ENCODE measurements at places on chromosomes 1 and 21.

DNA sequence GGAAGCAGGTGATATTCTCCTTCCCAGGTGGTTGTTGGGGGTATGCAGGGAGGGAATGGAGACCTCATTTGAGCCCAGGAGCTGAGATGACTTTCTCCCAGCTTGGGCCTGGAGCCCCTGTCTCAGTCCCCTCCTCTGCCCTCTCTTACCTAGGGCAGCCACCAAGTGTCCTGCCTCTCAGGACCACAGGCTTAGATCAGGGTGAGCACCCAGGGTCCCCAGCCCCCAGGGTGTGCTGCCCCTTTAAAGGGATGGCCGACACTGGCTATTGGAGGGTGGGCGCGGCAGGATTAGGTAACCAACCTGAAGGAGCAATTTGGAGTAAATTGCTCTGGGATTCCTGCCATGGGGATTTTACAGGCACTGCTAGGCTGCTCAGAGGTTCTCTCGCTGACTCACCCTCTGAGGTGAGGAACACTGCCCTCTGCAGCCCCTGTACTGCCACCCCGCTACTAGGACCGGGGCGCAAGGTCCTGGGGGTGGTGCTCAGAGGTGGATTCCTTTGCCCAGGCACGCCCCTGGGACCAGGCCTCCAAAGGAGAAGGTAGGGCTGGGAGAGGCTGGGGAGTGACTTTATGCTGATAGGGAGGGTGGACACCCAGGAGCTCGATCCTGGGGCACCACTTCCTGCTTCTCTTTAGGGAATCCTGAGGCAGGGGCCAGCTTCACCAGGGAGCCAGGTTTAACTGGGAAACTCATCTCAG, 1.5 kb downstream of the RPS6KA1 start:
- DNase-seq = no peak

DNA sequence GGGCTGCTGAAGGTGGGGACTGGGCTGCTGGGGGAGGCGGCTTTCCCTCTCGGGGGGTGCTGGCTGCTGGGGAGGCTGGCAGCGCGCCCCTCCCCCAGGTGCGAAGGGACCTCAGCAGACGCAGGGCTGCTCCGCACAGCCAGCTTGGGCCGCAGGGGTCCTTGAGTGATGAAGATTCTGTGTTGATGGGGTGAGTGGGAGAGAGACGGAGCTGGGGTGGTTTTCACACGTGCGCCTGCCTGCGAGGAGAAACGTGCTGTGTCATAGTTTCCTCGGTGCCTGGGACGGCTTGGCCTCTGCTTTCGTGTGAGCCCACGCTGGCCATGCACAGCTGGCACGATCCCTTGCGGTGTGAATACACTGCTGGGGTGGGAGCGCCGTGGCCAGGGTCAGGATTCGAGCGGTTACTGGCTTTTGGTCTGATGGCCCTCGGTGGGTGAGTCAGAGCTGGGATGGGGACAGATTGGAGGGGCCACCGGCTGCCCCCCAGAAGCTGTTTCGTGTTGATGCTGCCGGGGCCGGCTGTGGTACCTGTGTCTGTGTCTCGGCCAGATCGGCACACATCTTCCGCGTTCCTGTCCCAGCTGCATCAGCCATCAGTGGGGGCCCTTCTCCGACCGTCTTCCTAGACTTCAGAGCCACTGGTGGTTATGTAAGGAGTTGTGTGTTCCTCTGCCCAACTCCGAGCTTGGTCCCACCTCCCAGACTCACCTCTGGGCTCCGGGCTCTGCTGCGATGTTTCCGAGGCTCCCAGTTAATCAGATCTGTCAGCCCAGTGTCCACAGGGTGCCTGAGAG, 24.9 kb downstream of the PRKCZ start:
- no peak for DNase-seq

DNA sequence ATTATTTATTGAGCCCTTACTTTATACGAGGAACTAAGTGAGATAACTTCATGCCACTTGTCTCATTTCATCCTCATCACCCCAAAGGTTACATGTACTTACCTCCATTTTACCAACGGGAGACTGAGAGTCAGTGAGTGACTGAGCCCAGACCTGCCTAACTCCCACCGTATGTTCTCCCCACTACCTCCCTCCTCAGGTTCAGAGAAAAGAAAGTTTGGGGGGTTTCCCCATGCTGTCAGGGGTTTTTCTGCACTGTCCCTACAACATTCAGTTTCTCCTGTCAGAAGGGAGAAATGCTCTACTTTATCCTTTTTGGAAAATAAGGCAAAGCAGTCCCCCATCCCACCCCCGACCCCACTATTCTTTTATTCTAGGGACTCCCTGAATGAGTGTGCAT, 32.9 kb downstream of the FAM78B start:
- no peak for DNase-seq

- DNase-seq = no peak
Observed at GRCh38 chr1:210523830-210524229, 195.1 kb downstream of the HHAT start.

- DNase-seq = no peak
Observed at GRCh38 chr1:173329726-173330125, 122.6 kb upstream of the TNFSF4 start.

DNA sequence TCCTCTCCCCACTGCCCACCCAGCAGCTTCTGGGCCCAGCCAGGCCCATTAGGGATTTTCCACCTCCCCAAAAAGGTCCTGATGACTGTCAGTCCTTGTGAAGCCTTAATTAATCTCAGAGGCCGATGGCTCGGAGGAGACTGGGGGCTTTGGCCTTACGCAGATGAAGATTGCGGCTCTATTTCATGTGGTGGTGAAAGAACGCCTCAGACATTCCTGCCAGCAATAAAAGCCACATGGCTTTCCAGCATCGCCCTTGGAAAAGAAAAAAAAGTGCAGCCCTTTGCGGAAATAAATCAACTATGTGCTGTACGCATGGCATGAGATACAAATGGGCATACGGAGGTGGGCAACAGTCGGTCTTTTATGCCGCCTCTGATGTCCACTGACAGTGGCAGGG, 6.6 kb upstream of the RUNX3 start:
- no peak for DNase-seq

GRCh38 chr1:8398677-8399076, 80.8 kb downstream of the SLC45A1 start:
- no peak for DNase-seq

GRCh38 chr1:183838221-183838620, 33.3 kb downstream of the RGL1 start:
- DNase-seq = no peak

DNA sequence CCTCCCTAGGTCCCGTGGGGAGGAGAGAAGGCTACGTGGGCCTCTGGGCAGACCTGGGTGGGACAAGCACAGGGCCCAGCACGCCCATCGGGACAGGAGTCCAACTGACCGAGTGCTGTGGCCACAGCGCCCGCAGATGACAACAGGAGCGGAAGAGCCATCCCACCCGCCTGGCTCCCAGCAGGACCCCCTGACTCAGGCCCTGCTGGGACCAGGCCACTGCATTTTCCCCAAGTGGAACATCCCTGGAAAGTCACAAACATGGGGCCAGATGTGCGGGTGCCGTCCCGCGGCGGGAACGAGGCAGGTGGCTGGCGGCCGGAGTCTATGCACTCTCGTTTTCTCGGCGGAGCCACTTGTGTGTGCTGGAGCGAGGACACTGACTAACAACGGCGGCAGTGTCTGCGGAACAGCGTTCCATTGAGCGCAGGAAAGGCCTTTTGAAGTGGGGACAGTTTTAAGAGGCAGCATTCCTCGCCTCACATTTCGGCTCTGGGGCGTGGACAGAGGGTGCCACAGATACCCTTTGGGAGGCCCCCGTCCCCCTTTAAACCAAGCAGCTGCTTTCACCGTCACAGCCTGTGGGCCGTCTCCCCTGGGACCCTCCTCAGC, 93.7 kb upstream of the ARHGEF16 start:
- DNase-seq = no peak

- no peak for DNase-seq
Observed at GRCh38 chr1:222798975-222799374, 15.9 kb upstream of the DISP1 start.

DNA sequence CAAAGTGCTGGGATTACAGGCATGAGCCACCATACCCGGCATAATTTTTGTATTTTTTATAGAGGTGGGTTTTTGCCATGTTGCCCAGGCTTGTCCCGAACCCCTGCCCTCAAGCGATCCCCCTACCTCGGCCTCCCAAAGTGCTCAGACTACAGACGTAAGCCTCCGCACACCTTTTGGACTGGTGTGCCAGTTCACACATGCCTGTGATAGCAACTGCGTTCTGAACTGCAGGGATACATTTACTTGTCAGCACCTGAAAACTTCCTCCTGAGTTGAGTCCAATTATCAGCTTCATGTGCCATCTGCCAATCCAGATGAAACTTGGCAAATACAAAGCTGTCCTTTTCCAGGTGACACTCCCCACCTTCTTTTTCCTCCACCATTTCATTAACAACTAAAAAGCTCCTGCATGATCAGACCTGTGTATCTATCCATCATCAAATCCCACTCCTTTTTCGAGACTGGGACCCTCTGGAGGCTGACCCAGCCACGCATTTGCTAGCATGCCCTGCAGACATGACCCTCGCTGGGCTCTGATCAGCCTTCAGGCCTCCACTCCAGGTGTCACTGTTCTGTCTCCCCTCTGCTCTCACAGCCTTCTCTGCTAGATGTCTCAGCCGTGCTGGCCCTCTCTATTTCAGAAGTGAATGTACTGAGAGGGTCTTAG, 2.1 kb upstream of the DEGS1 start:
- no peak for DNase-seq

DNA sequence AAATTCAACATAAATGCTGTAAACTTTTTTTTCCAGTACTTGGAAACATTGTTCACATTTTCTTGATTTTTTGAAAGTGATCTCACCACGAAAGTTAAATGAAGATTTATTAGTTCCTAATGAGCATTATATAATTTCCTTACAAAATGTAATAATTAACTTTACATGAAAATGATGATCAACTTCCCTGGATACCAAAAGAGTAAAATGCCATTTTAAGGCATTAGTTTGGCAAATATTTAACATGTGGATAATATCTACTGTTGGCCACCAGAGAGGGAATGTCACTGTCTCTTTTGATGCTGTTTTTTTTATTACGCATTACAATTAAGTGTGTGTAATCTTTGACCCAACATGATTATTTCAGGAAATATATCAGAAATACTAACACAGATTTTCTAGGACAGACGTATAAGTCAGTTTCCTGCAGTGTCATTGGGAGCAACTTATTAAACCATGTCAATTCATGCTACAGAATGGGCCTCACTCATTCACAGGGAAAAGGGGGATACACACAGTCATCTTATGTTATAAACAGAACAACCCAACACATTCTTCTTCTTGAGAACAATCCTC, 903.9 kb upstream of the ADGRL2 start:
- DNase-seq = no peak

GRCh38 chr1:183097438-183098051, 74.3 kb downstream of the LAMC1 start:
- DNase-seq = no peak

- DNase-seq = no peak
Observed at GRCh38 chr1:107264561-107264960, 123.7 kb downstream of the NTNG1 start.

GRCh38 chr1:19484798-19485361, 459 bp downstream of the CAPZB start:
- no peak for DNase-seq

DNA sequence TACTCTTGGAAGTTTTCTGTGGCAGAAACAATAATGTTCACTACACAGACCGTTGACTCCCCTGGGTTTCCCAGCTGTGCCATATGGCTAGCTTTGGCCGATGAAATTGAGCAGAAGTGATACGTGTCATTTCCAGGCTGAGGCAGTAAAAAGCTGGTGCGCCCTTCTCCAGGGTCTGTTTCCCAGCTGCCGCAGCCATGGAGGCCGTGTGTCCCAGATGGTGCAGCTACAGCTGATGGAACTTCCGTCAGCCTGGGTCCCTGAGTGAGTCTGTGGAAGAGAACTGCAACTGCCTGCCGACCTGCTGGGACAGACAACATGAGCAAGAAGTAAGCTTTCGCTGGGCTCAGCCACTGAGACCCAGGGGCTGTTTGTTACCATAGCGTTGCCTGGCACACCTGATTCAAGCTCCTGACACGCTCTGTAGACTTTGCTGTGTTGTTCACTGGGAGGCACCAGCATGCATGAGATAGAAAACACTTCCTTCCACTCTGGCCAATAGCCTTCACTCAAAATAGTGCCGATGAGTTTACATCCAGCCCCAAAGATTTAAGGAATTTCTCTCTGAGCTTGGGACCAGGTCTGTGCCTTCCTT, 116.3 kb upstream of the SLC25A33 start:
- DNase-seq = no peak

GRCh38 chr1:83495560-83495959, 503.4 kb downstream of the TTLL7 start:
- DNase-seq = no peak
